AG08396 (cell line): ENCODE measurements at places on chromosomes 16 and 17.

DNA sequence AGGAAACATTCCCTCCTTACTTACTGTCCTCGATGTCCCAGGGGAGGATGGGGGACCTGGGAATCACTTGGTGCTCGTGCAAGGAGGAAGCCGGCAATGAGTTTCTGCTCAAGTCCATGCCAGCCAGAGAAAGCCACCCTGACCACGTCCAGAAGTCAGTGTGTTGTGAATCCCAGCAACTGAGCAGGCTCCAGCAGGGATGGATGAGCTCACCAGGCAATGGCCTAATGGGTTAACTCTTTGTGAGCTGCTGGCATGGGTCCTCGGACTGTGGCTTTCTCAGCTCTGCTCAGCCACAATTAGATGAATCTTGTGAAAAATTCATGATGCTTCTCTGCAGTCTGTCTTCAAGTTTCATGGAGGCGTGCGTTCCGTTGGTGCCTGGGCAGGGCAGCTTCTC, at the start of gene PIRT:
PIRT (minus strand) TSS at position 167 of the 400 bp plus-strand sequence. CDS start 12,442 bp downstream, outside the sequence.
- DNase-seq: no peak

DNA sequence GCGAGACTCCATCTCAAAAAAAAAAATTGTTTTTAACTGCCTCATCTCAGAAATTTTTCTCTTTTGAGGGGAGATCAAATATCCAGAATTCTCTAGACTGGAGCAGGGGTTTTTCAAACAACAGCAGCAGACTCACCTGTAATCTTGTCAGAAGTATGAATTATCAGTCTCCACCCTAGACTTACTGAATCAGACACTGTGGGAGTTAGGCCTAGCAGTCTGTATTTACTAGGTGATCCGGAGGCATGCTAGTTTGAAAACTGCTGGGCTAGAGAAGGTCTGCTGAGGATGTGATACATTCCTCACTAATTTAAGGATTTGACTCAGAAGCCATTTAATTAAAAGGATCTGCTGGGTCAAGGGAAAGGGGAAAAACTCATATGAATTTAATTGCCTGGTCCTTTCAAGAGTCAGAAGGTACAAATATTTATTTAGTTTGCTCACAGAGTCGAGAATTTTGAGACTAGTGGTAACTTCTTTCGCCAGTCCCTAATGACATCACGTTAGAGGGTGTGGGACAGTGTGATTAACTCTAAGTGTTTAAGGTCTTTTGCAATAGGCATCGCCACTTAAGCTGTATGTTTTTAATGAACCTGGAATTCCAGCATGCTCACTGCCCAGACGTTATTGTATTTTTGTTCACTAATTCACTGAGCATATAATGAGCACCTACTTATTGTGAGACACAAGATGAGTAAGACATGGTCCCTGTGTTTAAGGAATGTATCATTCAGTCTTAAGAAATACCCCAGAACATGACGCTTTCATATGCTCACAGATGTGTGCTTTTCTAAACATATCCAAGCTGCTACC, 14.2 kb downstream of the ATP6V0A1 start:
- peak; percentile 23 for DNase-seq

GRCh38 chr17:40522961-40523310, 21.5 kb upstream of the TNS4 start:
- DNase-seq: no peak

GRCh38 chr17:52515927-52516326, 357.4 kb upstream of the CA10 start:
- no peak for DNase-seq

DNA sequence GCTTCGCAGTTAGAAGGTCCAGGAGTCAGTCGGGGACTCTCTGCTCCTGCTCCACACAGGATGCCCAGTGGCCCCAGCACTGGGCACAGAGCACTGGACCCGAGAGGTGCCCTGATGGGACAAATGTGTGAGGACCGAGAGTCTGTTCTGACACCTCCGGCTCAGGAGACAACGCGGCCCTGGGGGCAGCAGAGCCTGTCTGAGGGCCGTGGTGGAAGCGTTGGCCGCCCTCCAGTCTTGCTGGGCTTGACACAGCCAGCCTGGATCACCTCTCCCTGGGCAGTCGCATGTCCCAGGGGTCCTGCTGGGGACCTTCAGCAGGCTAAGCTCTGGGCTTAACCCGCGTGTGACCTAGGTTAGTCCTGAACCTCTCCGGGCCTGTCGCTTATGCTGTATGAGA, 23.1 kb downstream of the LGALS9 start:
- DNase-seq: no peak

DNA sequence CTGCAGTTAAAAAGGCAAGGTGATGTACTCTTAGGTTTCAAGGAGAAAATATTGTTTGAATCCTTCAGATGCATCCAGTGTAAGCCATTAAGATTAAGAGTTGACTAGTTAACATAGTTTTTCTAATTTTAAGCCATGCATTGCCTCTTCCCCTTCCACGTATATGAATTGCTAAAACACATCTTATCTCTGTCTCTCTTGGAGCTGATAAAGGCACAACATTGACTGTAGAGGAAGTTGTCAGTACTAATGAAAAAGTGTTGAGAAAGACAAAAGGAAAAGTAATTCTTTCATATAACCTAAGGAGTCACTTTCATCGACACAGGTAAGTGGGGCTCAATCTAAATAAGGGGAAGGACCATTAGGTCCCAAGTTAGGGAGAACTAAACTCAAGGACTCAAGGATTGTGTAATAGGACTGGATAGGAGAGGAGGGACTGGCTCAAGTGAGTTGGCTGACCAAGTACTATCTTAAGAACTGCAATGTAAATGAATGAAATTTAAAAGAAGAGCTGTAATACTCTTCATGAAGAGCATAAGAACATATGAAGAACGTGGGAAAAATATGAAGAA, 55.6 kb downstream of the GRB7 start:
- no peak for DNase-seq

DNA sequence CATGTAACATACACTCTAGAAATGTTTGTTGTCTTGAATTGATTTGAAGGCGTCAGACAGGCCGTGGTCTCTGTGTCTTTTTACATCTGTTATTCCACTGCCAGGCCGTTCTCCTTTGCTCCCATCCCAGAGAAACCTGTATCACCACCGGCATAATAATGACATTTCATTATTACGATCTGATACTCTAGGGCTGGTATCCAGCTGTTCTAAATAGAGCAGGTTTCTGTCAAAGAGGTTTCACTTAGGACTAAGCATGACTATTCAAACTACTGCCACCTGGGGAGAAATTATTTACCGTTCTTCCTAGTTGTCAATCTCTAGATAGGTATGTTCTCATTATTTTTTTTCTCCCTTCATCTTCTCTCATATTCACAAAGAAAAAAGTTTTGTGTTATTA, 1016.2 kb upstream of the EEF2KMT start:
- DNase-seq: no peak

DNA sequence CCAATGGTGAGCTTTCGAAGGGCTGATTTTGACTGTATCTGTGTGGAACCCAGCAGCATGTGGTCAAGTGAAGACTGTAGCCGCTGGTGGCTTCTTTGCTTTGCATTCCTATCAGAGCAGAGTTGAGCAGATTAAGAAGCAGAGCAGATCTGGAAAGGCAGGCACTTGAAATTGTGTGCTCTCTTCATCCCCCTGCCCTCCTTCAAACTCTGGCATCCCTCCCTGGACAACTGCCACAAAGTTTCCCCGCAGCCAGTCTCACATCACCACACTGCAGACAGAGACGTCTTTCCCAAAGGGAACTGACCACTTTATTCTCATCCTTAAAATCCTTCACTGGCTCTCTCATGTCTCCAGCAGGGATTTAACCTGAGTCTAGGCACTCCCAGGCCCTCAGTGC, 237.1 kb upstream of the DYNLRB2 start:
- DNase-seq: no peak
